MG63 (cell line): ENCODE measurements at places on chromosomes 4 and X.

DNA sequence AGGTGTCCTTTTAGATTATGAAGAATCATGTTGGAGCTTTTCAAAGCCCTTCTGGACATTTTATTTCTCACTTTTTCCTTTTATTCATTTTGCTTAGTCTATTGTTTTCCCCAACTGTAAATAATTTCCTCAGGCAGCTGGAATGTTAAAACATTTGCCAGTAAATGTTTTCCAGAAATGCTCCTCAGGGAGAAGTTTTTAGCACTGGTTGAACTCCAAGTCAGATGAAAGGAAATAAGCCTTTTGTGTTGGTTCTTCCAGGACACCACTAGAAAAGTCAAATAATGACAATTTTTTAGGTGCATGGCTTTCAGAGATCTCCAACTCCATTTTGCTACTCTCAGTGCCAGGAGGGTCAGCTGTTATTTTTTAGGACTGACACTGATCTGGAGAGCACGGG lies 127.9 kb downstream of the IL13RA2 start:
- DNase-seq: no peak

DNA sequence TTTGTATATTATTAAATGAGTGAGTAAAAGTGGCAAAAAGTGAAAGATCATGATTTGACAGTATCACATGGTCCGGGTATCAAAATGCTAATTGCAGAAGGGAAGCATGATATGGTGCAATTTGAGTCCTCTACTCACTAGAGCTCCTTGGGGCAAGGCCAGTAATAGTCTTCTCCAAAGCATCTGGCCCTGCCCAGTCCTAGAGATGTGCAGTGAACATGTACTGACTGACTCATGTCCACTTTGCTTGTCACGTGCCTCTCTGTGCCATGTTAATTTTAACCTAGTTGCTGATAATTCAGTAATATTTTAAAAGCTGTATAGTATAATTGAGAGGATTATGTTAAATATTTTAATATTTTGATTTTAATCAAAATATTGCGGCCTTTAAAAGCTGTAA lies 54.6 kb upstream of the TENM3 start:
- DNase-seq: peak; percentile 16

GRCh38 chrX:55624403-55624802 lies 1.2 kb downstream of the FOXR2 start:
- DNase-seq: peak; percentile 26

- DNase-seq: no peak
Observed at GRCh38 chr4:128848461-128848860, 39.0 kb downstream of the JADE1 start.

DNA sequence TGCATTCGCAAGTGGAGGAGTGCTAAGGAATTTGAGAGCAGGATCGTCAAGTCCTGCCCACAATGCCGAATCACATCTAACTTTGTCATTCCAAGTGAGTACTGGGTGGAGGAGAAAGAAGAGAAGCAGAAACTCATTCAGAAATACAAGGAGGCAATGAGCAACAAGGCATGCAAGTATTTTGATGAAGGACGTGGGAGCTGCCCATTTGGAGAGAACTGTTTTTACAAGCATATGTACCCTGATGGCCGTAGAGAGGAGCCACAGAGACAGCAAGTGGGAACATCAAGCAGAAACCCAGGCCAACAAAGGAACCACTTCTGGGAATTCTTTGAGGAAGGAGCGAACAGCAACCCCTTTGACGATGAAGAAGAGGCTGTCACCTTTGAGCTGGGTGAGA lies 100.2 kb upstream of the MED14 start:
- DNase-seq: no peak

GRCh38 chr4:124427095-124427767 lies 285.3 kb downstream of the ANKRD50 start:
- peak; percentile 18 for DNase-seq

GRCh38 chr4:174578366-174578765 lies 56.1 kb upstream of the HPGD start:
- peak; percentile 26 for DNase-seq

GRCh38 chr4:142377342-142378091 lies 468.6 kb downstream of the INPP4B start:
- no peak for DNase-seq

- DNase-seq: peak; percentile 79
Observed at GRCh38 chrX:1582686-1583437, 8.5 kb upstream of the AKAP17A start.

DNA sequence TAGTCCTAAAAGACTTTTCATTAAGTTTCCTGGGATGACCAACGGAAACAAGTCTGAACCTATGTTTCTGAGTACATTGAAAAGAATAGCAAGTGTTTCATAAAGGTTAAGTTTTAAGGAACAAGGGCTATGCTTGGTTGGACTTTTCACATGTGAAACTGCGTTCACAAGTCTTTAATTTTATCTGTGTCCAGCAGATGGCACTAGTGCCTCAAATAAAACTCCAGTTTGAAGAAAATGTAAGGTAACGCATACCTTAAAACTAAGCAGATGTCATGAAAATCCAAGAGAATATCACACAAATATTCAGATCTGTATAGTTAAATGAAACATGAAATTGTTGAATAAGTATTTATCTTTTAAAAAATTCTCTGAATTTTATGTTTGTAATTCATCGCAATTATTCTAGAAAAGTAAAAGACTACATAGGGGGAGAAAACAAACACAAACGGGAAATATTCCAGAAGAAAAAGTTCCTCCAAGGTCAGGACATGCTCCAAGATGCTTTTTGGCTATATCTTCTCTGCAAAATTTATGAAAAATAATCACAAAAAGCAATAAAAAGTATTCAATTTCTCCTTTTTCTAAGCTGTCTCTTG lies 89.6 kb upstream of the MAD2L1 start:
- no peak for DNase-seq

DNA sequence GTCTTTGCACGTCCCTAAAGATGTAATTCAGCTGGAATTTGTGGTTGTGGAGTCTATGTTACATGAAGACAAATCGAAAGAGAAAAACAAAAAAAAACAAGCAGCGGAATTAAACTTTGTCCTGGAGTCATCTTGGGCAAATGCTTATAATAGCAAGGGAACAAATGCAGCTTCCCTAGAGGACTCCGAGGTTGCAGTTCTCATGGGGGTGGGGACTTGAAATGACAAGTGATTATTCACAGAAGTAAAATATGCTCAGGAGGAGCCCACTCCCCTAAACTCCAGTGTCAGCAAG lies 362.4 kb downstream of the ARHGAP24 start:
- no peak for DNase-seq
